ENCODE measurements at places on chromosomes 3 and 15.

GRCh38 chr3:75192146-75192616, 471.9 kb upstream of the FRG2C start:
- no peak for DNase-seq

DNA sequence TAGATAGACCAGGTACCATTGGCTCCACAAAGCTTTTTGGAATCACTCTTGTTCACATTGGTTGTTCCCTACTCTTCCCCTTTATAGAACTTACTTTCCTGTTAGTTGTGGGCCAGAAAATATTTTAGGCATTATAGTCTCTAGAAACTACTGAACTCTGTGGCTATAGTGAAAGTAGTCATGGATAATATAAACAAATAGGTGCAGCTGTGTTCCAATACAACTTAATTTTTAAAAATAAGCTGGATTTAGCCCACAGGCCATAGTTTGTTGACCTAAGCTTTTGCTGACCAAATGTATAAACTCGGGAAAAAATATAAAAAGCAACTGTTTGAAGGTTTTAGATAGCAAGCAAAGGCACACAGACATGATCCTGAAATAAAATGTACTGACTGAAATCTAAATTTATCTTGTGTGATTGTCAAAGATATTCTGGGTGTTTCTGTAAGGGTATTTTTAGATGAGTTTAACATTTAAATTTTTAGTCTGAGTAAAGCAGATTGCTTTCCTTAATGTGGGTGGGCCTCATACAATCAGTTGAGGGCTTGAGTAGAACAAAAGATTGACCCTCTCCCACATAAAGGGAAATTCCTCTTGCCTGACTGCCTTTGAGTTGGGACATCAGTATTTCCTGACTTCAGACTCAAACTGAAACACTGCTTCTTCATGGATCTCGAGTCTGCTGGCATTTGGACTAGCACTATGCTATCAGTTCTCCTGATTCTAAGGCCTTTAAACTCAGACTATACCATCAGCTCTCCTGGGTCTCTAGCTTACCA, 13.2 kb downstream of the IQCB1 start:
- DNase-seq, result no peak

DNA sequence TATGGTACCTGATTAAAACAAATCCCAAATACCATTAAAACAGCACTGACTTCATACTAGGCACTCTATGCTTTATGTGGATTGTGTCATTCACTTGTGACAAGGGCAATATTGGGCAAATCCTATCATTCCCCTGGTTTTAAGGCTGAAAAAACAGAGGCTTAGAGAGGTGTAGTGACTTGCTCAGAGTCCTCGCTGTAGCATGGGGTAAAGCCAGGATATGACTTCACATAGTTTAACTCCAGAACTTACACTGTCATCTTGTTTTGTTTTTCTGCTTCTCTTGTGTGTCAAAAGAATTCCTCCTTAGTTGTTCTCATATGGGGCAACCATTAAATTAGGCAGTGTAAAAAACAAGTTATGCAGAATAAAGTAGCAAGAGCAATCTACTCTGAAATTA, 40.3 kb upstream of the ICE2 start:
- no peak for DNase-seq

- DNase-seq, result no peak
Observed at GRCh38 chr15:89019436-89019835, 68.8 kb upstream of the ABHD2 start.

DNA sequence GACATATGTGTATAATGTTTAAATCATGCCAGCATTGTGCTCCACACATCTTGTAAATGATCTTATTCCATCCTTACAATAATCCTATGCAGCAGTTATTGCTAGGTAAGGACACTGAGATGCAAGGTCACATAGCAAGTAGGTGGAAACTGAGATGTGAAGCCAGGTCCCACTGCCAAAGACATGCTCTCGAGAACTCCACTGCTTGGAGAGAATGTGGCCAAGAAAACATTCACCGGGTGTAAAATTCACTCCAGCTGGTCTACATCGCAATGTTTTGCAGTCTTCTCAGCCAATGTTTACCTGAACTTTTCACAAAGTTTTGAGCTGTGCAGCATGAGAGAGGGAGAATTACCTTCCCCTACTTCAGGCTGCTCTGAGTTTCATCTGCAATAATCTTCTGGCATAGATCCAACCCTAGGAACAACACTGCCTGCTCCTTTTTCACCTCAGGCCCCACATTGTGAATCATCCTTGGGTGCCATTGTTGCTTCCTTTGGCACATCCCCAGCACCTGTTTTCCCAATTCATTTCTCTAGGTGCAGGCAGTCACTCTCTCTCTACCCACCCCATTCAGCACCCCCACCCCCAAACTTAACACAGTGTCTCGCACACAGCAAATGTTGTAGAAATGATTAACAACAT, 53.5 kb upstream of the PRTG start:
- DNase-seq, result no peak

DNA sequence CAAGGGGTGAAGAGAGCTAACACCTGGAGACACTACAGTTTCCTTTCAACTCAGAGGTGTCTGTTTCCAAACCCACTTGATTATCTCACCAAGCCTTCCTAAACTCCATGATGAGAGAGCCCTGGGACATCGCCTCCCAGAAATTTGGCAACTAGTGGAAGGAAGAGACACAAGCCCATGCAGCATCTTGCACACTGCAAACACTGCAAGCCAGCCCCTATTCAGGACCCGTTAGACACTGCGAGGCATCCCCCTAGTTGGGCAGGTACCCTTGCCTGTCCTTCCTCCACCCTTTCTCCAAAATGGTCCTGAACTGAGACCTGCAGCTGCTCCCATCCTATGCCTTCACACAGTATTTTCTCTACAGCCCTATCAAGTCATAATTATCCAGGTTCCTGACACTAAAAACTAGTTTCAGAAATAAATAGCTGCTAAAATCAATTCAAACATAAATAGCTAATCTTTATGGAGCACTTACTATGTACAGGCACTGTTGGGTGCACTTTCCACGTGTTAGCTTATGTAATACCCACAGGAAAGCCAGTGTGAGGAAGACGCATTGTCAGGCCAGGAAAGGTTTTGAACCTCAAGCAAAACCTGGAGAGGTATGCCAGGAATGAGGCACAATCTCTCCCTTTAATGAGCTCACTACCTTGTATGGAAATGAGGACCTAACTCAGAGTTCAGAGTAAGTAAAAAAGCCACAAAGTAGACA, 2.8 kb downstream of the MAGI1 start:
- no peak for DNase-seq

- DNase-seq, result no peak
Observed at GRCh38 chr15:51505251-51505650, 117.3 kb downstream of the DMXL2 start.

- DNase-seq, result no peak
Observed at GRCh38 chr15:73737535-73737934, 15.6 kb downstream of the INSYN1 start.

DNA sequence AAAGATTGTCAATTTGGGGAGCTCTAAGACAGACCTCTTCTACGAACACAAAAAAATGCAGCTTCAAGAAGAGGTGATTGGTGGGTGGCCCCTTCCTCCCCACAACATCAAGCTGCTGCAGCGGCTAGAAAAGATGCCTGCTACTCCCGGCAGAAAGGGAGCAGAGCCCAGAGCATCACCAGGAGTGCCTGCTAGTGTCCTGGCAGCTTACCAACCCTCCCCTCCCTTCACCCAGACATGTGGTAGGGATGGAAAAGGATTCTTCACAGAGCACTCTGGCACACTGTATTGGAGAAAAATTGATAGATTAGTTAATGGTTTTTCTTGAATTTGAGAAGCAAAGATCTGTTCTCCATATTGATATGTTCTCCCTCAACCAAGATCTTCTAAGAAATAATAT, 10.8 kb downstream of the IP6K1 start:
- no peak for DNase-seq

- DNase-seq, result no peak
Observed at GRCh38 chr3:48402281-48402732, 27.6 kb downstream of the PLXNB1 start.

GRCh38 chr15:81146006-81146405, 11.9 kb downstream of the CFAP161 start:
- no peak for DNase-seq

- DNase-seq, result no peak
Observed at GRCh38 chr3:118987477-118987876, 47.2 kb downstream of the IGSF11 start.

DNA sequence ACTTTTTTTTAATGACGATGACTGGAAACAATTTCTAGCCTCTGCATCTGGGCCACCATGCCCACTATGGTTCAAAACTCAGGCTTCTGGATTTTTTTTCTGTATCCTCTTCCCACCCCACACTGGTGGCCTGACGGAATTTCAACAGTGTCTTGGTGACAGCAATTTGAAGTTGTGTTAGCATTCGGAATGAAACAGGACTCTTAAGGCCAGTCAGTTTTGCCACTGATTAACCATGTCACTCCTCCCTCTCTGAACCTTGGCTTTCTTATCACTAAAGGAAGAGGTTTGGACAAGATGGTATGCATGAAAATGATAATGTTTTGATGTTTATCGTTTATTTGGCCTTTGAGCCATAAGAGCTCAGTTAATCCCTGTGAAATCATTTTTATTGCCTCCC, 41.6 kb upstream of the BDH1 start:
- DNase-seq, result no peak

GRCh38 chr15:57611123-57611522, 19.4 kb downstream of the MYZAP start:
- no peak for DNase-seq

DNA sequence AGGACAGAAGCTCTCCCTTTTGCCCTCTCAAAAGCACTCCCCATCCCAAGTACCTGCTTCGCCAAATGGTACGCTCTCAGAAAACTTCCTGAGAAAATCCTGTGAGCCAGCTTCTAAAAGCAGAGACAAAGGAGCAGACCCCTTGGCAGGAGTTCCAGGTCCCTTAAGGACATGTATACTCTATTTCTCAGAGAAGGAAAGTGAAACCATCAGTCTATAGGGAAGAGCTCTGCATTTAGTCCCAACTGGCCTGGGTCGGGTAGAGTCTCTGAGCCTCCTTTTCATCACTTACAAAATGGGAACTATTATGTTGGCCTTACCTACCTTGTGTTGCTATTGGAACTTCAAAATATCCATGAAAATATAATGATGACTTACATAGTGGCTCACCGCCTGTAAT, 19.7 kb downstream of the DAPK2 start:
- DNase-seq, result no peak

- DNase-seq, result no peak
Observed at GRCh38 chr3:33355611-33356010, 78.4 kb downstream of the FBXL2 start.

GRCh38 chr3:183377307-183377959, 51.0 kb downstream of the MCF2L2 start:
- no peak for DNase-seq

- no peak for DNase-seq
Observed at GRCh38 chr15:61083788-61084134, 145.3 kb downstream of the RORA start.

- no peak for DNase-seq
Observed at GRCh38 chr15:39504808-39505207, 76.1 kb upstream of the THBS1 start.

DNA sequence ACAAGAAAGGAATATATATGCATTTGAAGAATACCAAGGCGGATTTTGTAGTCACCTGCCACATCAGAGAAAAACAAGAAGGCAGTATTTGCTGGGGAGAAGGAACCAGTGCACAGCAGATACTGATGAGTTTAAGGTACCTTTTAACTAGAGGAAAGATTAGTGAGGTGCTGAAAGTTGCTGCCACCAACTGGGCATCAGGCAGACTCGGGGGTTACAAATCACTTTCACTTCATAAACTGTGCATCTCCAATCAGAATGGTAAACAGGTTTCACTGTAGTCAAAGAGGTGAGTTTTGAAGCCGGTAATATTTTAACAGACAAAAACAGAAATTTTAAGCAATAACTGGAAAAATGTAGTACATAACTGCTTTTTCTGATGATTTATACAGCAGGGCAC, 4.1 kb downstream of the FBN1 start:
- no peak for DNase-seq

- DNase-seq, result no peak
Observed at GRCh38 chr15:100781961-100782530, 97.6 kb upstream of the ALDH1A3 start.

DNA sequence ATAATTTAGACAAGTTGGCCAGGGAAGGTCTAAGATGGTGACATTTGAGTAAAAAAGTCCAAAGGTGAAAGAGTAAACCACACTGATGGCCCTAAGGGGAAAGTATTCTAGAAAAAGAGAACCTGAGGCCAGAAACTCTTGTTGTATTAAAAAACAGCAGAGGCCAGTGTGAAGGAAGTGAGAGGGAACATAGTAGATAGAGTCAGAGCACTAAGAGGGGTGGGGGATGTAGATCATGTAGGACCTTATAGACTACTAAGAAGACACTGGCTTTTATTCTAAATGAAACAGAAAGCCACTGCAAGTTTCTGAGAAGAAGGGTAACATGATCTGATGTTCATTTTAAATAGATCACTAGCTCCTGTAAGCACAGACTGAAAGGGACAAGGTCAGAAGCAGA, 14.5 kb downstream of the POLQ start:
- DNase-seq, result no peak

DNA sequence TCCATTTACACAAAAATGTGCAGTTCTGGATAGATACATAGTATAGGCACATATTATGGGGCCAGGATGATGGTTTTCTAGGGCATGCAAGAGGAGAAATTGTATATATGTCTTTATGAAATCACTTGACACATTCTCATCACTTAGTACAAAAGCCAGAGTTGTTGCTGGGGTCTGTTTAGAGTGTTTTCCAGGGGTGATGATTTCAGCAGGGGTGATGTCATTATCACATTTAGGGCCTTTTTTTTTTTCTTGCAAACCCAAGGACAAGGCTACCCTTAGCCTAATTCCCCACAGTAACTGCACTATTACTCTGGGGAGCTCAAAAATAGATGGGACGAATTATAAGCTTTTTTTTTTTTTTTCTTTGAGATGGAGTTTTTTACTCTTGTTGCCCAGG, 3.6 kb downstream of the ZNF589 start:
- no peak for DNase-seq

DNA sequence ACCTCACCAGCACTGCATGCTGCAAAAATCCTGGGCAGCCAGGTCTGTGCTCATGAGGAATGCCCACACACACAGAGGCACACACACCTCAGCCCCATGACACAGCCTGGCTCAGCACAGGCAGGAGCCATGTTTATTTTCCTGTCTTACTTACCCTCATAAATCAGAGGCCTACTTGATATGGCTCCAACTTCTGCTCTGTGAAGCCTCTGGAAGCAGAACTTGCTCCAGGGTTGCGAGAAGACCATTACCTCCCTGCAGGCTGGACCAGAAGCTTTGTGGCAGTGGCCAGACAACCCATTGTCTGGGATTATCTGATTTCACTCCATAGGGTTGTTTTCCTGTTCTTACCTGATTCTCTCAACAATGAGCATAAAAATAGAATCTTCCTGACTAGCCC, 43.8 kb upstream of the CMTM8 start:
- DNase-seq, result no peak

GRCh38 chr15:75095594-75095993, 72.2 kb downstream of the PPCDC start:
- DNase-seq, result no peak

- DNase-seq, result no peak
Observed at GRCh38 chr3:18787441-18787840, 360.9 kb upstream of the KCNH8 start.

All from NCI-H524 treated with DMSO at 0.1 percent for 48 hours (cell line).